GM19239 (cell line): ENCODE measurements at places on chromosomes 16 and 17.

DNA sequence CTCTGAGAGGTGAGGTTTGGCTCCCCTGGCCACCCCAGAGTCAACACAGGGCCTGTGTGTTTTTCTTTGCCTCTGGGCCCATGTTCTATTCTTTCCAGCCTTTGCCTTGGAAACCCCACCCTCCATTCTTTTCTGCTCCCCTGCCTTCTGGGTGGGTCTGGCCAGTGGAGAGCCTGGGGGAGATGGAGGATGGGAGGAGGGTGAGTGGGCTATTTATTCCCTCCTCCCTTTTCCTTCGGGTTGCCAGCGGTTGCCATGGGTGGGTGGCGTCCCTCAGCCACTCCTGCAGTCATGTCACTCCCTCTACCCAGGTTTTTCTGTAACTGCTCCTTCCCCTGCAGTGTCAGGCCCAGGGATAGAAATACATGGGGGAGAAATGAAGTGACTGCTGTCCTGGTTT, 15.5 kb downstream of the CMIP start:
- no peak for DNase-seq

DNA sequence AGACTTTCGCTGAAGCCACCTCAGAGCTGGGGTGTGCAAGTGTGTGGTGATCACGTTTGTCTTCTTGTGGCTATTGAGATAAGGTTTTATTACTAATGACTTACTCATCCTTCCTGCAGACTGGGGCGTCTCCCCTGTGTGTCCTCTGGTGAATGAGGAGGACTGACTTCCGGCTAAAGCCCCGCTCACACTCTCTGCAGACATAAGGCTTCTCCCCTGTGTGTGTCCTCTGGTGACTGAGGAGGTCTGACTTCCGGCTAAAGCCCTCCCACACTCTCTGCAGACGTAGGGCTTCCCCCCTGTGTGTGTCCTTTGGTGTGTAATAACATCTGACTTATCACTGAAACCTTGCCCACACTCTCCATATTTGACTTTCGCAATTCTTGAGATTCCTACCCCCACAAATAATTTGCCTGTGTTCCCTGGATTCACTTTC, 19.4 kb downstream of the PRDM7 start:
- DNase-seq: no peak

GRCh38 chr17:35932586-35932985, 2.0 kb upstream of the RDM1 start:
- no peak for DNase-seq

DNA sequence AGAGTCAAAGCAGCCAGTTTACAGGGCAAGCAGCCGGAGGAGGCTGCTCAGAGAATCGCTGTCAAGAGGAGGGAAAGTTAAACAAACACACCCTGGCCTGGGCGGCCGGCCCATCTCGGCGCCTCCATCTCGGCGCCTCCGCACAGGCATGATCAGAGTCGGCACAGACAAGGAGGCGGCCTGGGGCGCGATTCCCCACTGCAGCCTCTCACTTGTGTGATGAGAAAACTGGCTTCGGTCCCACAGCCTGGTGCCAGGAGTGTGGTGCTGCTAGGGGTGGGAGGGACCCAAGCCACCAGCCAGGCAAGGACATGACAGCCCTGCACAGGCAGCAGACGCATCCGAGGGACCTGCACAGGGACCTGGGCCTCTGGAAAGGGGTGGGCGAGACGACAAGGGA, 17.7 kb downstream of the SLC38A10 start:
- no peak for DNase-seq

- peak; percentile 90 for DNase-seq
Measured at GRCh38 chr16:4371357-4372000, at the start of gene VASN. Gene VASN, plus strand, starts transcription at chr16:4371848. Its CDS starts 9,030 bp downstream, at chr16:4380878.

DNA sequence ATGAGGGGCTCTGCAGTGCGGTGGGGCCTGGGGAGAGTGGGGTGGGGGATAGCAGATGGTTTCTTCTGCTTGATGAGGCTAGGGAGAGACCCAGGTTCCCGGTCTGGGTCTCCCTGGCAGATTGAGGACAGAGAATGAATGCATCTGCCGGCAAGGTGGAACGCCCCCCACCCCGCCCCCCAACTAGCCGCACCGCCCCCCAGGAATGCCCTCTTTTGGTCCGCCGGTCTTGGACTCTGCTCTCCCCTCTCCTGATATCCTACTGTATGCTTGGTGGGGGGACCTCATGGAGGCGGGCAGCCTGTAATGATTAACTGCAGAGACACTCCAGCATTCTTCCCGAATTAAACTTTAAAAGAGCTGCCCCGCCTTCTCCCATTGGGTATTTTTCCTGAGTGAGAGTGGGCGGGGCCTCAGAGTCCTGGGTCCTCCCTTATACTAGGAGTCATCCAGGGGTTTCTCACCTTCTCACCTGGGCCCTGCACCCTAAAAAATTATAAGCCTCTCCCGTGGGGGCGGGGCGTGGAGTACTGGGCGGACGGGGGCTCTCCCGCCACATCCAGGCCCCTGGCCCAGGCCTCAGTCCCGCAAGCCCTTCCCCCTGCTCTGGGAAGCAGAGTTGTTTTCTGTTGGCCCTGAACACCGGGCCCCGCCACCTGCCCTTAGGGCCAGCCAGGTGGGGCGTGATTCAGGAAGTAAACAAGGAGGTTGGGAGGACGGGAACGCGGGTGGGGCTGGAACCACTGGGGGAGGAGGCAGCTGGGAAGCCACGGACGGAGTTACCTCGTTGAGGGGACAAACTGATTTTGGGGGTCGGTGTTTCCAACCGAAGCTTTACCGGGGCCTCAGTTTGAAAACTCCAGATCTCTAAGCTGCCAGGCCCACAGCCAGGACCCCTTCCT, 1.5 kb downstream of the GRB7 start:
- no peak for DNase-seq

DNA sequence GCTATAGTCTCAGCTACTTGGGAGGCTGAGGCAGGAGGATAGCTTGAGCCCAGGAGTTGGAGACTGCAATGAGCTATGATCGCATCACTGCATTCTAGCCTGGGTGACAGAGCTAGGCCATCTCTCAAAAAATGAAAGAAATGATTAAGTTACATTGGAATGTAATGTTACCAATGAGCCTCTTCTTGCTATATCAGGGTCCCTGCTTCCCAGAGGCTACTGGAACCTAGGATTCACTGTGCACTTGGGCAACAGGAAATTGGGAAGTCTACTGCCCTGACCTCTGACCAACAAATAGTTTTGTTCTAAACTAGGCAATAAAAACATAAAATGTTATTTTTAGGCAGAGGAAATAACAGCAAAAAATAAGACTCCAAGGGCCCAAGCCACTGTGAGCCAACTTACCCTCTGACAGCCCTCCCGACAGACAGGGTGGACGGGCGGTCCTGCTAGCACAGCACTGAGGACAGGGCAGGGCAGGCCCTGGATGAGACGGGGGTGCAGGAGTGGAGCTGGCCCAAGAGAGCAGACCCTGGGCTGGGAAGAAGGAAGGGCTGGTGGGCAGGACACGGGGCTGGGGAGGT, 27.5 kb downstream of the NSMCE1 start:
- no peak for DNase-seq

GRCh38 chr17:63082273-63082861, 116.3 kb downstream of the TANC2 start:
- no peak for DNase-seq

- no peak for DNase-seq
Measured at GRCh38 chr16:2083876-2084780, 36.3 kb downstream of the TSC2 start.

GRCh38 chr16:75044800-75045361, 46.1 kb downstream of the ZNRF1 start:
- DNase-seq: no peak

DNA sequence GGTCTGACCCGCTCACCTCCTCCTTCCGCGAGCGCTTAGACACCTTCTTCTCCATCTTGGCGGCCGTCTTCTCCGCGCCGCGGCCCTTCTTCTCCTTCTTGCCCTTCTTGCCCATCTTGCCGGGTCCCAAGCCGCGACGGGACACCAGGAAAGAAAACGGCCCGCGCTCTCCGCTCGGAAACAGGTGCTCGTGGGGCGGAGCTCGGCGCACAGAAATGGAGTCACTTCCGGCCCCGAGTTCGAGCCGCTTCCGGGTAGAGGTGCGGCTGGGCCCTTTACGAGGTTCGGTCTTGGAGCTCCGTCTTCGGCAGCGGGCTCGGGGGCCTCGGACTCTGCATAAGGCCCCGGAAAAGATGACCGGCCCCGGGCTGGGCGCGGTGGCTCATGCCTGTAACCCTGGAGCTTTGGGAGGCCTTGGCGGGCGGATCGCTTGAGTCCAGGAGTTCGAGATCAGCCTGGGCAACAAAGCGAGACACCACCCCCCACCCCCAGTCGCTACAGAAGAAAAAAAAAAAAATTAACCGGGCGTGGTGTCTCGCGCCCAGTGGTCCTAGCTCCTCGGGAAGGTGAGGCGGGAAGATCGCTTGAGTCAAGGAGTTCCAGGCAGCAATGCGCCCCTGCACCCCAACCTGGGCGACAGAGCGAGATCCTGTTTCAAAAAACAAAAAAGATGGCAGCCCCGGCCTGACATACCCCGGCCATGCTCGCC, at the start of gene KLHDC4:
TSS of gene KLHDC4 (minus strand) at position 211 of the 709 bp plus-strand sequence. CDS start at position 115, 96 bp downstream.
- DNase-seq: peak; percentile 88

DNA sequence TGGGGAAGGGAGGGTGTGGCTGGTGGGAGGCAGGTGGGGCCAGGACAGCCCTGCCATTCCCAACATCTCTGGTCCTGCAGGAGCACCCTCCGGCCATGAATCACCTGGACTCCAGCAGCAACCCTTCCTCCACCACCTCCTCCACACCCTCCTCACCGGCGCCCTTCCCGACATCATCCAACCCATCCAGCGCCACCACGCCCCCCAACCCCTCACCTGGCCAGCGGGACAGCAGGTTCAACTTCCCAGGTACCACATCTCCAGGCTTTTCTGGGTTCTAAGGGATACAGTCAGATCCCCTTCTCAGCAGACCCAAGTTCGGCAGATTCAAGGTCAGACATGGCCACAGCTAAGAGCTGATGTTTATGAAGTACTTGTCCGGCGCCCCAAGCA, 33.8 kb upstream of the LGALS9 start:
- DNase-seq: no peak

DNA sequence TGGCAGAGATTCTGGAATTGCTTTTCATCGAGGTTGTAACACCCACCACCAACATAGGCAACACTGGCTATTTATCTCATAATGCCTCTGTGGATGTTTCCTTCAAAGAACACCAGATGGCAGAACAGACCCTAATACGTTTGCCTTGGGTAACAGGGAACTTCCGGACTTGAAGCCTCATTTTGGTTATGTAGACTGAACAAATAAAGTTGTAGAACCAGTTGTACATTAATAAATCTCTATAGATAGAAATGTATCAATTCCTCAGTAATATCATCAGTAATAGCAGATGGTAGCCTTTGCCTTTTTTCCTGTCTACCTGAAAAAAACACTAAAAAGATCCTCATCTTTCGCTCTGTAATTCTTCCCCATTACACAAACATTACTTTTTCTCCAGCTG, 25.9 kb upstream of the APOH start:
- DNase-seq: no peak

DNA sequence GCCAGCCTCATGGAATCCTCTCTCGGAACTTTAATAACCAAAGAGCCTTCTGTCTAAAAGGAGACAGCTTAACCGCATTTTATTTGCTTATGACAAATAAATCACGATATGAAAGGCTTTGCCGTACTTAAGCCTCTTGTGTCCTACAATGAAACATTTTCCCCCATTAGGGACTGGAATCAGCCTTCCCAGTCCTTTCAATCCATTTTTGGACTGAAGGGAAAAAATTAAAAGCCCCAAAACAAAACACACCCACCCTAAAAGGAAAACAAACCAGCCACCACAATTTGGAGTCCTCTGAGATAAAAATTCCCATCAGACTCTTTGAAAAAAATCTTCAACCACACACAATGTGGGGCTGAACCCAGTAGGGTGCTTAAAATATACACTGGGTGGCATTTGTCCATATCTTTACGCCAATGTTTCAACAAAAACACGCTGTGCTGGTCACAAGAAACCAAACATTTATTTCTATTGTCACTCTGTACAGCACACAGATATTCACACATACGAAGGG, 3.0 kb downstream of the HOXB4 start:
- DNase-seq: no peak

- DNase-seq: no peak
Measured at GRCh38 chr16:700684-701584, 4.7 kb downstream of the FBXL16 start.

DNA sequence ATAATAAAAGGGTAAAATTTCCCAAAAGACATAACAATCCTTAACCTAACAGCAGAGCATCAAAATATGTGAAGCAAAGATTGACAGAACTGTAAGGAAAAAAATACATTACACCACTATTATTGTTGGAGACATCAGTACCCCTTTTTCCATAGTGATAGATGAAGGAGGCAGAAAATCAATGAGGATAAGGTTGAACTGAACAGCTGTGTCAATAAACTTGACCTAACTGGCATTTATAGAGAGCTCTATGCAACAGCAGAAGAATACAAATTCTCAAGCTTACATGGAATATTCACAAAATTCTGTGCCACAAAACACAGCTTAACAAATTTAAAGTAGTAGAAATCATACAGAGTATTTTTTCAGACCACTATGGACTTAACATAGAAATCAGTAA, 195.0 kb upstream of the ELAC2 start:
- no peak for DNase-seq

DNA sequence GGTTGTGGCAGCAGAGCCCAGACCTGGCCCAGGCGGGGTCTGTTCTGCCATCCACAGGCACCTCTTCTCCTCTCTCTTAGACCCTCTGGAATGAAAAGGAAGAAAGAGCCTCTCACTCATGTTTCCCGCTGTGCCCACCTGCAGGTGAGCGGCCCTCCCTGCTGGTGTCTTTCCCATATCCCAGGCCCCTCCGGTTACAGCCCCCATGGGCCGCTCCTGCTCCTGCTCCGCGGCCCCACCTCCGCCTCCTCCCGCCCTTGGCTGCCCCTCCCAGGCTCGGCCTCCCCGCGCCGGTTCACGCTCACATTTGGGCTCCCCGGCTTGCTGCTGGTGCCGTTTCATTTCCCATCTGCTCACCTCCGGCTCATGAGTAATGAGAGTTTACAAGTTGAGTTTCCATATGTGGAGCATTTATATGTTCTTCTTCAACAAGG, 98.7 kb upstream of the SDK2 start:
- no peak for DNase-seq

DNA sequence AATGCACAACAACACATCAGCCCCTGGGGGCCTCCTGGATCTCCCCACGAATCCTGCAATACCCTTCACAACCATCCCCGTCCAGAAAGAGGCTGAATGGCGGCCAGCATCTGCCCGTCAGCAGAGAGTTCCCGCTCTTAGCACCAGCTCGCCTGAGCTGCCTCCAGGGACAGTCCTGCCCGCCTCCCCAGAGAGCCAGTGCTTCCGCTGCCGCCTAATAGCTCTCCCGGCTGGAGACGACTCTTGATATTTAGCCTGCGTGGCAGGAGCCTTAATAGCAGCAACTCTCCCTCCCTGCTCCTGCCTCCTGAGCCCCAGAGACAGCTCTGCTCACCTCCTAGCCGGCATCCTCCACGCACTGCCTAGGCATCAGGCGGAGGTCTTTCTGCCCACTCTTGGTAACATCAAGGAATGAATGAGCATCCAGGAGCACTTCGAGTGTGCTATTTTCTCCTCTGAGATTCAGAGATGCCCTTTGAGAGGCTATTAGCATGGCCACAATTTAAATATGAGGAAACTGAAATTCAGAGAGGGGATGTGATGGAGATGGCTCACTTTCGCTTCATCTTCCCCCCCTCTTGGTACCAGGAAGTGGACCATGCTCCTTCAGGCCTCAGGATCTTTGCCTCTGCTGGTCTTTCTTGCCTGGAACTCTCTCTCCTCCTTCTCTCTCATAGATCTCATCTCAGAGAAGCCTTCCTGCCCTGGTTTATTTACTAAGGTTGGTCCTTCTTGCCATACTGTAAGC, 67.9 kb downstream of the RAI1 start:
- DNase-seq: peak; percentile 49
